GM10248 (cell line): ENCODE measurements at places on chromosomes 4 and X.

DNA sequence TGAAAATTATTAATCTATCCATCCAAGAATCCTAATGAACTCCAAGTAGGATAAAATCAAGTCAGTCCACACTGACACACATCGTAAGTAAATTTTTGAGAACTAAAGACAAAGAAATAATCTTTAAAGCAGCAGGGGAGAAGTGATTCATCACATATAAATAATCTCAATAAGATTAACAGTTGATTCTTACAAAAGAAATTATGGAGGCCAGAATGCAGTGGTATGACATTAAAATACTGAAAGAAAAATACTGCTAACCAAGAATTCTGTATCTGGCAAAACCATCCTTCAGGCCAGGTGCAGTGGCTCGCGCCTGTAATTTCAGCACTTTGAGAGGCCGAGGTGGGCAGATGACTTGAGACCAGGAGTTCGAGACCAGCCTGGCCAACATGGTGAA is 96.1 kb upstream of the SH3RF1 start:
- no peak for DNase-seq

DNA sequence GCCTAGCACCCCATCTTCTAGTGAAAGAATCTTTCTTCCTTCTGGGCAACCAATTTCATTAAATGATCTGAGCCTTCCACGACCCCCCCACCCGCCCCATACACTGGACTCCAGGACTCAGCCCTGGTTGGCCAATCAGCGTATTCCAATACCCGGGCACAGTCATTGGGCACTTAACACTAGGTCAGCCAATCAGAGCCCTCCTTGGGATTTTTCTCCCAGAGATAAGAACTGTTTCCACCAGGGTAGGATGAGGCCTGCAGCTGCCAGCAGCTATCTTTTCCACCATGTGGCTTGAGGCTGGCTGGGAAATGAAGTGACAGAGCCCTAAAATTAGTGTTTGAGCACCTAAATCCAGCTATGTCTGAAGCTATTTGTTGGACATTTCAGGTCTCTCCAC is 418.8 kb downstream of the BCOR start:
- no peak for DNase-seq

GRCh38 chr4:2415881-2416563 is 2.4 kb downstream of the ZFYVE28 start:
- DNase-seq = no peak

- no peak for DNase-seq
Observed at GRCh38 chrX:50716706-50717105, 97.3 kb downstream of the SHROOM4 start.

DNA sequence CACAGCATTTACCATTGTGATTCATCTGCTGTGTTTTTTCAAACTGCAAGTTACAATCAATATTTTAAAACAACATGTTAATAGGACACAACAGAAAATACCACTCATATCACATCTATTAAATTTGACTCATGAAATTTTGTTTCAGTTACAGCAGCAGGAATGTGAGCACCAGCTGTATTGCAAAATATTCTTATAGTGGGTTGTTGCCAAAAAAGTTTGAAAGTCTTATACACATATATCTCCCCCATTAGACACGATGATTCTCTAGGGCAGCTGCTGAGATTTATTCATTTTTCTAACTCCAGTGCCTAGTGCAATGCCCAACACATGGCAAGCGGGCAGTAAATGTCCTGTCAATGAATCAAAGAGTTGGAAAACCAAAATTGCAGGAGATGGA is 26.6 kb upstream of the NKX3-2 start:
- DNase-seq = no peak

DNA sequence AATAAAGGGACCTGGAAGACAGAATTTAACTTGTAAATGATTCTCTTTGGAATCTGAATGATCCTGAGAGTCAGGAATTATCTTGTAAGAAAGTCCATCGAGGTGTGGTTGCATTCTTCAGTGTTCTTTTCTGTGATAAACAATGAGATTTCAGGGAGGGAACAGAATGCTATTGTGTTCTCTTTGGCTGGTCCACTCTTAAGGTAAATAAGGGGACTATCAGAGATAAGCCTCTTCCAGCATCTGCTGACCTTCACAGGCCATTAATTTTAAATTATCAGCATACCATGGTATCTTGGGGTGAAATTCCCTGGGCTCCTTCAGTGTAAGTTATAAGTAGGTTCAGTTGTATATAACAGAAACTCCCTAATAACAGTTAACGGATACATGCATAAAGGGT is 107.1 kb upstream of the ARHGAP24 start:
- no peak for DNase-seq

DNA sequence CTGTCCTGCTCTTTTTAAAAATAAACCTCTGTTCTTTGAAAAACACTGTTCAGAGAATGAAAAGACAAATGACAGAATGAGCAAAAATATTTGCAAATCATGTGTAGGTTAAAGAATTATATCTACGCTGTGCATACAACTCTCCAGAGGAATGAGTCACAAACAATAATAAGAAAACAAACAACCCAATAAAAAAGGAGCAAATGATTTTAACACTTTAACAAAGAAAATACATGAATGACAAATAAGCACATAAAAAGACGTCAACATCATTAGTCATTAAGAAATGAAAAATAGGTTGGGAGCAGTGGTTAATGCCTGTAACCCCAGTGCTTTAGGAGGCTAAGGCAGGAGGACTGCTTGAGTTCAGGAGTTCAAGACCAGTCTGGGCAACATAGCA is 21.1 kb upstream of the LRCH2 start:
- no peak for DNase-seq
